Uterus (tissue), 4 donors: ENCODE measurements at places on chromosomes 7 and 10. TPM values are rescaled to one million over a fixed set of nuclear protein-coding genes. Genes with fewer than 3 reads are reported as not detected.

DNA sequence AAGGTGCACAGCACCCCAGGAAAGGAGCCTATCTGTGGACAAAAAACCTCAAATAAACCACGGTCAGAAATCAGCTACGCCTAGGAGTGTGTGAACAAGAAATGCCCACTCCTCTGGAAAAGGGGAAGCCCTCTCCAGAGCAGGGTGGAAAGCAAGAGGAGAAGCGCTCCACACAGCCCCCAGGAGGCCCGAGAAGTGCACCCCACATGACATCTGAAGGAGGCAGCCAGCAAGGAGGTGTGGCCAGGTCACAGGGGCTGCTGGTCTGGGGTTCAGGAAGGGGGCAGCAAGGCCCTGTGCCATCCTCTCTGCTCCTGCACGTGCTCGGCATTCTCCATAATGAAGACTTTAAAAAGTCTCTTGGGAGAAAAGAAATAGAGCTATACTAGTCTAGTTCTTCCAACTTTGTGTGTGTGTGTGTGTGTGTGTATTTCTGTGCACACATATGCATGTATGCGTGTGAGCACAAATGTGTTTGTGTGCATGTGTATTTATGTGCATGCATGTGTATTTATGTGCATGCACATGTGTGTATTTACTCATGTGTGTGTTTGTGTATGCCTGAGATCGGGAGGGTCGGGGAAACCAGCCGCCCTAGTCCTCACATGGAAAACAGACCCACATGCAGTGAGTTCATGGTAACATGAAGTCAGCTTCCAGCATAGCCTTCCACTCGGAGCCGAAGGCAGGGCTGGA lies 76.5 kb downstream of the TNS3 start:
- H3K4me3 ChIP-seq = no peak overlapping the region
- peaks cover 24% of the 10 kb centered on the region for H3K4me1 ChIP-seq
- no peak for DNase-seq
- no peaks in the 10 kb centered on the region for H3K36me3 ChIP-seq
- H3K27ac ChIP-seq = no peak overlapping the region
- no peaks in the 10 kb centered on the region for H3K27me3 ChIP-seq

GRCh38 chr10:98617906-98618520 lies 171.3 kb upstream of the HPS1 start:
- no peaks in the 10 kb centered on the region for H3K36me3 ChIP-seq
- H3K27ac ChIP-seq = no peak overlapping the region
- no peaks in the 10 kb centered on the region for H3K4me1 ChIP-seq

GRCh38 chr7:25859412-25860274 lies 292.4 kb upstream of the NFE2L3 start:
- H3K36me3 ChIP-seq = no peaks in the 10 kb centered on the region
- no peak overlapping the region for H3K27ac ChIP-seq
- H3K27me3 ChIP-seq = peaks cover 18% of the 10 kb centered on the region
- no peaks in the 10 kb centered on the region for H3K4me1 ChIP-seq
- no peak overlapping the region for H3K4me3 ChIP-seq

CDHR3 gene
- total RNA-seq = 5.4 TPM

TFPI2 gene
- total RNA-seq = 6.2 TPM

SPDYE2B gene
- total RNA-seq = not detected
